ENCODE measurements at places on chromosomes 4 and X.
A peak's percentile ranks its signal among the peaks of the same experiment; 100 is the strongest.

DNA sequence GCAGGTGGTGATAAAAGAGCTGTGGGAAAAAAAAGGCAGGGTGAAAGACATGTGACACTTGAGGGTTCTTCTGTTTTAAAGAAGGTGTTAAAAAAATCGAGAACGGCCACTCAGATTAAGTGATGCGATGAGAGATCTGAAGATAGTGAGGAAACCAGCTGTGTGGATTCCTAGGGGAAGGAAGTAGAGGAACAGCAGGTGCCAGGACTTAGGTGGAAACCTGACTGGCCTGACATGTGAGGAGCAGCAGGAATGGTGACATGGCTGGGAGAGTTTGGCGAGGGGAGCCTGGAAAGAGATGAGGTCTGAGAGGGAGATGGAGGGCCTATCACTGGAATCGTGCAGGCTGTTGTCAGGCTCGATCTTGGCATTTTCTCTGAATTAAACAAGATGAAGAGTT is 55.5 kb downstream of the BMPR1B start:
- no peak for DNase-seq

GRCh38 chr4:111689731-111690130 is 455.5 kb upstream of the FAM241A start:
- DNase-seq, result peak; percentile 35

DNA sequence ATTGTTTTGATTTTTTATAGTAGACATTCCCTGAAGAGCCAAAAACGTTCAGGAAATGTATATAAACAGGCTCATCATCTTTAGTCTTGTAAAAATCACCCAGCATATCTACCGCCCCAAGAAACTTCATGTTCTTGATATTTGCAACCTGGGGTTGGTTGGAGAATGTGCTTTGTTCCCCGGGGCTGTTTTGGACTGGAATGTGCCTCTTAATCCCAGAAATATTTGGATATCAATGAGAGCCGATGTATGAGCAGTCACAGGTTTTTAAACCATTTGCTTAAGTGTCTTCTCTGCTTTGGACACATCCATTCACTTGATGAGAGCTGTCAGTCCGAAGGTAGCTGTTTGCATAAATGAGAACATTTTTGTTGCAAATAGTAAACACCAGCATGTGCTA is 449.7 kb downstream of the PCDH7 start:
- no peak for DNase-seq

- DNase-seq, result no peak
These were observed 32.4 kb downstream of the SPANXN4 start for GRCh38 chrX:143058120-143058519.

DNA sequence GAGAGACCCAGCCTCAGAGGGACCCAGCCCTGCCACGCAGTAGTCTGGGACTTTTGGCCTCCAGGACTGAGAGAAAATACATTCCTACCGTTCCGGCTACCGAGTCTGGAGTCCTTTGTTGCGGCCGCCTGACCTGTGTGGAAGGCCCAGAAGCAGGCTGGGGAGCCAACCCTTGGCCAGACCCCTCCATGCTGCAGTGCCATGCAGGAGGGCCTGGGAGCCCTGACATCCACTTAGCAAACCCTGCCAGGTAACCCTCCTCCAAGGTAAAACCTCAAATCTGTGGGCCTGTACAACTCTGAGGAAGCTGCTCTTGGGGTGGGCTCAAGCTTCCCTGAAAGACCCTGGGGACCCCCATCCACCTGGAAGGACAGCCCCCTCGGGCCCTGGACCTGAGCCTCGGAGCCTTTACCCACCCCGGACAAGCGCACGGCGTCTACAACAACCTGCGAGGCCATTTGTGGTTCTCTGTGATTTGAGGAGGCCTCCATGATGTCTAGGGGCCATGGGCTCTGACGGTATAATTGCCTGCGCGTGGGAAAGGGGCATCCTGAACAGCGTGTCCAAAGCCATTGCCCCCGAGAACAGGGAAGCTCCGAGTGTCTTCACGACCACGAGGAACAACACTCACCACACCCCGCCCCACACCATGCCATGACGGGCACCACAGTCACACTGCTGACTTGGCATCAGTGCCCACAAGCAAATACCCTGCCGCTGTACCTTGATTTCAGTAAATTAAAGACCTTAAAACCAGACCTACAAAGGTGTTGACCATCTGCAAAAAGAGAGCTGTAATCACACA is 58.7 kb downstream of the ZFYVE28 start:
- DNase-seq, result no peak

GRCh38 chr4:147965056-147965455 is 233.2 kb downstream of the ARHGAP10 start:
- DNase-seq, result no peak

GRCh38 chr4:2256781-2257191 is 5.1 kb downstream of the MXD4 start:
- no peak for DNase-seq

GRCh38 chrX:1076871-1077651 is 135.4 kb downstream of the CRLF2 start:
- no peak for DNase-seq

DNA sequence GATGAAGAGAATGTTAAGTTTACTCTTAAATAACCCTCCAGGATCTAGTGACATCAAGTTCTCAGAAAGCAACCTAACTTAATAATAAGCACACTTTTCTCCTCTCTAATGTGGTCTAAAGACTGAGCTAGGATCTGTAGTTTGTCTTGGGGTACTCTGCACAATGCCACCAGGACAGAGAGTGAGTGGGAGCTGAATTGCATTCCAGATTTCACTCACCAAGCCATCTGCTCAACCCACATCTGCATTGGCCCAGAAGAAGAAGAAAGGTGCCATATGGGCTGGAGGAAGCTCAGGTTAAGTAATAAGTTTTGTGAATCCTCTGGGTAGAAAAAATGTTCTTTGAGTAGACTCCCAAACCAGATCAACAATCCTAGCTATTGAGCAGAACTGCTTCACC is 384.6 kb downstream of the PPP3CA start:
- no peak for DNase-seq

DNA sequence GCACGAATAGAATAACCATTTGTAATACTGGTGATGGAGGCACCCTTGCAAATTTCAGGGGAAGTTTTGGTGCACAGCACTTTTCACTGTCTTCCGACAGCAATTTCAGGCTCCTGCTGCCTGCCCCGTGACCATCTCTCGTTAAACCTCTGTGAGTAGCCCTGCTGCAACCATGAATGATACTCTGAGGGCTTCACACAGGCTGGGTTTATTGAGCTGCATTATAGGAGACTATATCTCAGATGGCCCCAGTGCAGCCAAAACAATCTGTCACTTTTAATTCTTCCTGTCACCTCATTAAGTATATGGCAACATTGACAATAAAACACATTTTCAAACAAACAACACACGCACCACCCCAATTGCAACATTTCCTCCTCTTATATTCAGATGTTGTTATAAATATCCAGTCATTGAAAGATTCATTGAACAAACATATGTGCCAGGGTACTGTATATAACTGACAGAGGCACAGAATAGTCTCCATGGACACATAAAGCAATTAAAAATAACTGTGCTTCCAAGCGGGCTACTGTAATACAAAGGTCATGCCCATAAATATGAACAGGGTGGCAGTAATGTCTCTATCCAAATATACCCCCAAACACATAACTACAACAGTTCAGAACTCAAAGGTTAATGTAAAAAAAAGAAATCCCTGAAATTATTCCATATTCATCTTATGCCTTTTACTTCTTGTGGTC is 477.0 kb downstream of the GBA3 start:
- DNase-seq, result no peak

DNA sequence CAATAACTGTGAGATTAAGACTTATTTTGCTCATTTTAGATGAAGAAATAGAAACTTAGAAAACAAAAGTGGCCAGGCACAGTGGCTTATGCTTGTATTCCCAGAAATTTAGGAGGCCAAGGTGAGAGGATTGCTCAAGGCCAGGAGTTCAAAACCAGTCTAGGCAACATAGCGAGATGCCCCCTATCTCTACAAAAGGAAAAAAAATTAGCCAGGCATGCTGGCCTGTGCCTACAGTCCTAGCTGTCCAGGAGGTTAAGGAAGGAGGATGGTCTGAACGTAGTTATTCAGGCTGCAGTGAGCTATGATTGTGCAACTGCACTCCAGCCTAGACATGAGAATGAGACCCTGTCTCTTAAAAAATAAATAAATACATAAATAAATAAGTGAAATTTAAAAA is 28.0 kb downstream of the APELA start:
- DNase-seq, result no peak

GRCh38 chr4:73690051-73690738 is 50.2 kb upstream of the CXCL8 start:
- DNase-seq, result no peak

DNA sequence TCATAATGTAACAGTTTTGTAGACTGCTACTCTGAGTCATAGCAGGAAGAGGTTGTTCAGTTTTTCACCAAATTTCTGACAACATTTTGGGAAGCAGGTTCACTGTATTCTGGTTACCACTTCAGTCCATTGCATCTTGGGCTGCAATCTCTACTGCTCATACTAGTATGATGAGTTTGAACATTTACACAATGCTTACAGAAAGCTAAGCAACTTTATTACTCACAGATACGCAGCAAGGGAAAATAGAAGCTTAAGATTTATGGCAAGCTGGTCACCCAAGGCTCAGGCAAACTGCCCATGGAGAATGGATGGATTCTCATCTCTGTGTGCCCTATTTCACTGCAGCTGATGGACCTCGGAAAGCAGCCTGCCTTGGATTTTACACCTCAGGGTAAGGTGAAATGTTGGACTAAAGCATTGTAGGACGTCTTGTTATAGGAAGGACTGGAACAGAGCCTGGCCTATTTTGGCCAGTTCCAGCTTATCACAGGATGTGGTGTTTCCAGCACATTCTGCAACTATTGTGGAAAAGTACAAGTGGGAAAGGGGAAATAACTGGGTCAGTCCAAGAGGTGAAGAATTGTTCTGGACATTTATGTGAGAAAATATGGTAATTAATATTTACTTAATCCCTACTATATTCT is 887.1 kb upstream of the AGA start:
- DNase-seq, result no peak

GRCh38 chr4:30838331-30838730 is 118.2 kb downstream of the PCDH7 start:
- no peak for DNase-seq

DNA sequence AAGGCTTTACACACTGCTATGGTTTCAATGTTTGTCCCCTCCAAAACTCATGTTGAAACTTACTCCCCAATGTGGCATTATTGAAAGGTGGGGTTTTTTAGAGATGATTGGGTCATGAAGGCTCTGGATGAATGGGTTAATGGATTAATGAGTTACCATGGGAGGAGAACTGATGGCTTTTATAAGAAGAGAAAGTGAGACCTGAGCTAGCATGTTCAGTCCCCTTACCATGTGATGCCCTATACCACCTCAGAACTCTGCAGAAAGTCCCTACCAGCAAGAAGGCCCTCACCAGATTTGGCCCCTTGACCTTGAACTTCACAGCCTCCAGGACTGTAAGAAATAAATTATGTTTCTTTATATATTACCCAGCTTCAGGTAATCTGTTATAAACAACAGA is 68.9 kb upstream of the CAPN6 start:
- no peak for DNase-seq

DNA sequence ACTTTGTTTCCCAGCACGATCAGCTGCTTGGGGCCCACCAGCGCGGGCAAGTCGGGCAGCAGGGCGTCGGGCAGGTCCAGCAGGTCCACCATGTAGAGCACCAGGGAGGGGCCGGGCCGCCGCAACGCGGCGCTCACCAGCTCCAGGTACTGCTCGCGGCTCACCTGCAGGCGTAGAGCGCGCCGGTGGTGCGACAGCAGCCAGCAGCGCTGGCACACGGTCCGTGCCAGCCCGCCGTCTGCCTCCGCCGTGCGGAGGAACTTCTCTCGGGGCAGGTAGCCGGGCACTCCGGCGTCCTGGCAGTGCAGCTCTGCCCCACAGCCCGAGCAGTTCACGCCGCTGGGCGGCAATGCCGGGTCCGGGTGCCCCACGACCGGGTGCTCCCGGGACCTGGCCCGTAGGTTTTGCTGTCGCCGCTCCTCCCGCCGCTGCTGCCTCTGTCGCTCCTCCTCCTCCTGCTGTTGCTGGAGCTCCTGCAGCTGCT is 527 bp downstream of the NOA1 start:
- DNase-seq, result no peak

- no peak for DNase-seq
These were observed 207.5 kb downstream of the CHRDL1 start for GRCh38 chrX:110588164-110588563.

DNA sequence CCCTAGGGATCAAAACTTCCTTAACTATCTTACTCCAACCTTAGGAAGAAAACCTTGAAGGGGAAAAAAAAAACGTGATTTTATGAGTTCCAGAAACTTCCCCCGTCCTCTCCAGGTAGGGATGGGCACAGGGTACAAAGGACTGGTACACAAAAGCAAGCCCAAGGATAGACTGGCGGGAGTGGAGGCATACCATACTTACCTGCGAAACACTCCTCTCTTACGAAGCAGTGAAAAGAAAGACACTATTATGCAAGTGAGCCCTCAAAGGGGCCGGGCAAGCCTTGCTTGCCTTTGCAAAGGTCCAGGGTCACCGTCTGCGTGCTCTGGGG is 651 bp downstream of the TSPAN6 start:
- no peak for DNase-seq

DNA sequence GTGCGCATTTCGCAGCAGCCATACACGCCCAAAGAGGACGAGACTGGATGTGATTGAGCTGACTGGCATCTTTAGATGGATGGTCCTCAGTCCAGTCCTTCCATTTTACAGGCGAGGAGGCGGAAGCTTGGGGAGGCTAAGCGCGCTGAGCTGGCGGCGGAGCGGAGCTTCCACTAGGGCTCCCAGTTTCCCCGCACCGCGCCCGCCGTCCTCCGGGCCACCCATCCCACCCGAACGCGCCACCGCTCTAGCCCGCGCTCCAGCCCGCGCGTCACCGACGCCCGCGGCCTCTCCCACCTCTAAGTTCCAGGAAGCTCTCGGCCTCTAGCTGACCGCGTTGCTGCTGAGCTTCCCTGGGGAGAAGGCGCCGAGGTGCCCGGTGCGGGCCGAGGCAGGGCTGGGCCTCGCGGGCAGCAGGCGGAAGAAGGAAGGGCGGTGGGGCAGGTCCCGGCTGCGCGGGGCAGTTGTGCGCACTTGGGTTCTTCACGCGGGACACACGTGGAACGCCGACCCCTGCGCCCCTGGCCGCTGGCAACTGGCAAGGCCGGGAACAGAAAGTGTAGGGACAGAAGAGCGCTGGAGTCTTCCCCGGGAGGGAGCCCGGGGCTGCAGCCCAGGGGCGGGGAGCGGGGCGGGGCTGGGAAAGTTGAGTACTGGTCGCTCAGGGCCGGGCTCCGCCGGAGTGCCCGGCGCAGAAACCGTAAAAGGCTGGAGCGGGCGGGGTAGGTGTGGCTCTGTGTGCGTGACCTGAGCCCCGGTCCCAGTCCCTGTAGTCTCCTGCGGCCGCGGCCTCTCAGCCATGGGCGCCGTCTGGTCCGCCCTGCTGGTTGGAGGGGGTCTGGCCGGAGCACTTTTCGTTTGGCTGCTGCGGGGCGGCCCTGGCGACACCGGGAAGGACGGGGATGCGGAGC is at the start of gene STBD1:
Gene STBD1 (plus strand): TSS at position 763 of the 911 bp plus-strand sequence. CDS start 37 bp downstream, at position 800.
- DNase-seq, result peak; percentile 21
